ENCODE measurements at places on chromosomes 2 and 18.

DNA sequence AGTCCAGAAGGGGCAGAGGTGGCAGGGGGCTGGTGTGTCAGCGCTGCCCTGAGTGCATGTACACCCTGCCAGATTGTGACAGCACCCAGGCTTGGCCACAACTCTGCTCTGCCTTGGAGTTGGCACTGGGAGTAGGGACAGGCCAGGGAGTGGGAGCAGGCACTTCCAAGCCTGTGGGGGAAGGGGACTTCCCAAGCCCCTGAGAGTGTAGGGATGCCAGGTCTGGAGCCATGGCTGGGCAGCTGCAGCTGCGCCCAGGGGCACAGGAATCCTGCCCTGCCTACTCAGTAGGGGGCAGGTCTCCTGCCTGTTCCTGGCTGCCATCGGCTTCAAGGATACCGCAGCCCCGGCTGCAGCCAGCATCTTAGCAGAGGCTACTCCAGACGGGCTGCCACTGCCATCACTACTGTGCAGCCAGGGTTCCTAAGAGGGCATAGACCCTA, 109.4 kb downstream of the CALCRL start:
- DNase-seq, result no peak

DNA sequence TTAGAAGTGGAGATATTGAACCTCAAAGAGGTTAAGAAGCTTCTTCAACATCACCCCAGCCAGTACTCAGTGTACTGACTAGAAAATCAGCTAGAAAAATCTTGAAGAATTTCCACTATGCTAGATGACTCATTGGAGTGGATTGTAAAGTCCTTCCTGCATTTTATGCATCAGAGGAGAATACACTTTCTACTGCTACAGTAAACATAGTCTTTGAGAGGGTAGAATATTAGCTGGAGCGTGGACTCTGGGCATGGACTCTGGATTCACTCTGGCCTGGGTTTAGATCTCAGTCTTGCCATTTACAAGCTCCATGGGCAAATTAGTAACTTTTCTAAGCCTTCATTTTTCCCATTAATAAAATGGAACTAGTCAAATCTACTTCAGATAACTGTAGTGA, 215.9 kb downstream of the IRS1 start:
- DNase-seq, result no peak

DNA sequence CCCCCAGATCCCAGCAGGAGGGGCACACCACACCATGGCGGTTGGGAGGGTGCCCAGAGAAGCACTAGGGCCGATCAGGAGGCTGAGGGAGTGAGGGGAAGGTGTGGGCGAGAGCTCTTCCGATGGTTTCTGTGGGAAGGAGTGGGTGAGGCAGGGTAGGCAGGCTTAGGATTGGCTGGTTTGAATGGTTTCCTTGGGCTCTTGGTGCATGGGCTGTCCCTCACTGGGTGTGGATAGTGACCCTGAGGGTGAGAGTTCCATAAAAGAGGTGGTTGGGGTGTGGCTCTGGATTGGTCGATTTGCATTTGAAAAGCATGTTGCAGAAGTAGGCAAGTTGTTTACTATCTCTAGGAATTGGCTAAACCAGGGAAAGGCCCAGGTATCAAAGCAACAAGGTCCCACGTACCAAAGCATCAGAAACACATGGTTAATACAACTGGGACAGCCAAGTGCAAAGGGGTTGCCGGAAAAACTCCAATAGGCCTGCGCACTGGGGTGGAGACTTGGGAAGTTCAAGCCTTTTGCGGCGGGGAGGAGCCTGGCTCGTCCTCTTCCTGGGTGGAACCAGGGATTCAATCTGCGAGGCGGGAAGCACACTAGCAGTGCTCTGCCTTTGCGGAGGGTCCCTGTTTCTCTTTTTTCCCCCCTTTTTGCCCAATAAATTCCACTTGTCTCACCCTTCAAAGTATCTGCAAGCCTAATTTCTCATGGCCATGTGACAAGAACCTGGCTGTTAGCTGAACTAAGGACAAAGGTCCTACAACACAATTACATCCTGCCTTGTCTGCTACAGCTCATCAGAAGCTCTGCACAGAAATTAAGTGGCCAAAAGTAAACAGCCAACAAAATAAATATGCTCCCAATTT, 43.2 kb downstream of the IL1R2 start:
- DNase-seq, result no peak

- no peak for DNase-seq
Measured at GRCh38 chr2:230773039-230773773, 60.6 kb downstream of the CAB39 start.

- DNase-seq, result no peak
Measured at GRCh38 chr2:9547262-9547991, 8.2 kb downstream of the ADAM17 start.

GRCh38 chr2:12061286-12062052, 315.0 kb downstream of the LPIN1 start:
- no peak for DNase-seq

- no peak for DNase-seq
Measured at GRCh38 chr18:23324861-23325260, 128.2 kb upstream of the RIOK3 start.

- DNase-seq, result no peak
Measured at GRCh38 chr2:176642074-176642473, 372.8 kb downstream of the MTX2 start.

- no peak for DNase-seq
Measured at GRCh38 chr2:10792001-10792634, 20.5 kb downstream of the PDIA6 start.

- no peak for DNase-seq
Measured at GRCh38 chr2:112686348-112687217, 34.2 kb upstream of the NT5DC4 start.

DNA sequence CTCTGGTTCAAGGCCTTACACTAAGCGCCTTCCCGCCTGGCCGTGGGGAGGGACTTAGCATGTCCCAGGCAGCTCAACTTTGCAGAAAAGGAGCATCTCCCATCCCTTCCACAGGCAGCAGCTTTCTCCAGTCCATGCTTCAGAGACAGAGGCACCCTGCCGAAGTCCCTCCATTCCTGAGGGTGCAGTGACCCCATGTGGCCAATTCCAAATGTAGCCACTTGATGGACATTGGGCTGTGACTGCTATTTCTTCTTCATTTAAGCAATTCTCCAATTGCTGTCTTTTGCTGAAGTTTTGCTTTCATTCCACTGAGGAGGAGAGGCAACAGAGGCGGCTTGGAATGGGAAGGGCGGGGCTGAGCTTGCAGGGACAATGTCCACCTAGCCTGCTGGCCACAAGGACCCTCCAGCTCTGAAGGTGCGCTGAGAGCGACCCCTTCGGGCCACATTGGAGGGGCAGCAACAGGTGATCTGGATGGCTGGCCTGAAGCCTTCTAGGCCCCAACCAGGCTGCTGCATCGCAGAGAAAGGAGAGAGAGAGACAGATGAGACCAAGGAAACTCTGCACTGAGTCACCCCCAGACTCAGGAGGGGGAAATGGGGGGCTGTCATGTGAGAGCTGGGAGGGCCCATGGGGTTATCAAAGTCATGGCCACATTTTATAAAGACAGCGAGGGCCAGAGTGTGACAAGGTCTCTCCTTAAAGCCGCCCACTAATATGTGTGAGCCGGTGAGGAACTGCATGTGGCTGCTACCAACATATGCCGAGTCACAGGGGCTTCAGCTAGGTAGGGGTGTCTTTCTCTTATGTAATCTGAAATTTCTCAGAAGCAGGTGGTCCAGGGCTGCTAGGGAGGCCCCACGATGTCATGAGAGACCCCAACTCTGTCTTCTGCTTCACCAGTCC, 61.3 kb downstream of the LONRF2 start:
- DNase-seq, result no peak

- DNase-seq, result no peak
Measured at GRCh38 chr2:64313398-64313723, 140.6 kb upstream of the LGALSL start.

DNA sequence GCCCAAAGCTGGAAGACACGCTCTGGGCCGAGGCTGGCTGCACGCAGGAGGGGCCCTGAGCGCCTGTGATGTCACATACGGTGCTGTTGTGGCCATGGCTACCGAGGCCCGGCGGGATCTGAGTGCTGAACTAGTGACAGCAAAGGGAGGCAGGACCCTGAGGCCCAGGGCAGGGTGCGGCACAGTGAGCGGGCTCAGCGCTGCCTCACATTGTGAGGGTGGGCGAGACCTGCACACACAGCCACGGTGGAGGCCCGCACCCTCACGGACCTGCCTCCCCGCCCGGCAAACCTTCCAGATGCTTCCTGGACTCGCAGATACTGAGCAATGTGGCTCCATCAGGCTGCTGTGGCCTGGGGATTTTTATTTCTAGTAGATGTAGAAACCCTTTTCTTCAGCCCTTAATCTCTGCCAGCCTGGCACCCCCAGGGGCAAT, 133.8 kb upstream of the CTDP1 start:
- no peak for DNase-seq

- DNase-seq, result no peak
Measured at GRCh38 chr2:224442071-224442967, 40.4 kb upstream of the FAM124B start.

DNA sequence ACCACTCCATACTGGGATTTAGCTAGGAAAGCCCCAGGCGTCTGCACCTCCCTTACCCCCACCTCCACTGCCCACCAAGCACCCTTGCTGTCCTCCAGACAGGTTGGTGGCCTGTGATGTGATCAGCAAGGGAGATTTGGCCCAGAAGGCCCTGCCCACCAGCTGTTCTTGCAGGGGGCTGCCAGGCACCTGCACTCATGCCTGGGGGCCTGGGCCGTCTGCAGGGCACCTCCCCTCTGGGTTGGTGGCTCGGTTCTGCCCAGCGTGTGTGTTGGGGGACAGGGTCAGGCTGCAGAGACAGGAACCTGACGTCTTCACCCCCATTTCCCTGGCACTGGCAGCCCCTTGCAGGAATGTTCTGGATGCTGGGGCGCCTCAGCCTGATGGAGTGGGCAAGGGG, 5.8 kb downstream of the DNMT3A start:
- no peak for DNase-seq

DNA sequence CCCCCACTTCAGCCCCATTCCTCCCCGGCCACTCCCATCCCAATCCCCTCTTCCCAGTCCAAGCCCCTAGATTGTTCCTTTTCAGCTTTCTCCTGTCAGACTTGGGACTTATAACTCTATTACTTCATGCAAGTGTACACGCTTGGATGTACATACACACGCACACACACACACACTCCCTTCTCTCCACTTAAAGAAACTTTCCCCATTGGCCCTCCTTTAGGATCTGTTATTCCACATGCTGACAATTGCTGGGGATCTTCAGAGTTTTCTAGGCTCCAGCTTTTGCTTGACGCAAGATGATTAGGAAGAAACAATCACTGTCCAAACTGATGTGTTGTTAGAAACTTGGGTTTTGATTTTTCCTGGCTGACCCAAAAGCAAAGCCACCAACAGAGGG, 75.4 kb downstream of the CDK15 start:
- no peak for DNase-seq

- no peak for DNase-seq
Measured at GRCh38 chr2:24106786-24107185, 16.3 kb downstream of the PFN4 start.

DNA sequence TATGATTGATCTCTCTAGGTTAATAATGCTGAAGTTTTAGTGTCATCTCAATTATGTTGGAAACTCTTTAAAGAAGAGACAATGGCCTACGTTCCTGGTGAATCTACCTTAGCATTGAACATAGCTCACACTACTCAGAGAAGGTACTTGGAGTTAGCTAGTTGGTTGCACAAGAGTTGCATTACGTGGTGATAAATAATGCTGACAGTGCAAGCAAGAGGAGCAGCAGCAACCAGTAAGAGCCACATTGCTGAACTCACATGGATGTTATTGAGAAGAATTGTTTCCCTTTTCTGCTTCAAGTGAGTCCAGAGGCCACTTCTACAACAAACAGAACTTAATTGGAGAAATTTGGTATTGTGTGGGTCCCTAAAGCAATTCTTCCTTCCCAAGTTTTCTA, 737.1 kb downstream of the TDRD15 start:
- no peak for DNase-seq

- no peak for DNase-seq
Measured at GRCh38 chr2:186183406-186183805, 302.7 kb upstream of the ZC3H15 start.

- no peak for DNase-seq
Measured at GRCh38 chr2:133819906-133820305, 251.6 kb upstream of the NCKAP5 start.

DNA sequence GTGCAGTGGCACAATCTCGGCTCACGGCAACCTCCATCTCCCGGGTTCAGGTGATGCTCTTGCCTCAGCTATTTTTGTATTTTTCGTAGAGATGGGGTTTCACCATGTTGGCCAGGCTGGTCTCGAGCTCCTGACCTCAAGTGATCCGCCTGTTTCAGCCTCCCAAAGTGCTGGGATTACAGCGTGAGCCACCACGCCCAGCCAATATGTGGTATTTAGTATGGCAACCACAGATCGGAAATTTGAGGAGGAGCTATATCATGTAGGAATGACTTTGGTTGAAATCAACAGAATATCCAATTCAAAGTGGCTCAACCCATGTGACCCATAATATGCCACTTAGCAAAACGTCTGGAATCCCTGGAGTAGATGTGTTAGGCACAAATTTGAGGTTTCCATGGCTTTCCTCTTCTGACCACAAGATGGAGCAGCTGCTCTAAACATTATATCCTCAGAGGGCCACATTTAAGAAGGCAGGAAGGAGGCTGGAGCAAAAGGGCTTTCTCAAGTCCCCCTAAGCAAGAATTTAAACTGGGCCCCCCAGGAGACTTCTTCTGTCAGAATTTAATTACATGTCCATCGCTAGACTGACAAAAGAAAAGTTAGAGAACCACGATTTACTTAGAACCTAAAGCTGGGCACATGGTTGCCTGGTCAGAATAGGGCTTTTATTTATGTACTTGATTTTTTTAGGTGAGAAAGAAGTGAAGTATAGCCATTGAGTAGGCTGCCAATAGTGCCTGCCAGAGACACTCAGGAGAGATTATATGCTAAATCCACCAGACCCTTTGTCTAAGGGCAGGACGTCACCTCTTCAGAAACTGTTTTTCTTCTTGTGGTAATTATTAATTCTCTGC, 49.6 kb upstream of the ITSN2 start:
- DNase-seq, result no peak

GRCh38 chr2:70046534-70046933, 40.7 kb upstream of the PCBP1 start:
- no peak for DNase-seq

DNA sequence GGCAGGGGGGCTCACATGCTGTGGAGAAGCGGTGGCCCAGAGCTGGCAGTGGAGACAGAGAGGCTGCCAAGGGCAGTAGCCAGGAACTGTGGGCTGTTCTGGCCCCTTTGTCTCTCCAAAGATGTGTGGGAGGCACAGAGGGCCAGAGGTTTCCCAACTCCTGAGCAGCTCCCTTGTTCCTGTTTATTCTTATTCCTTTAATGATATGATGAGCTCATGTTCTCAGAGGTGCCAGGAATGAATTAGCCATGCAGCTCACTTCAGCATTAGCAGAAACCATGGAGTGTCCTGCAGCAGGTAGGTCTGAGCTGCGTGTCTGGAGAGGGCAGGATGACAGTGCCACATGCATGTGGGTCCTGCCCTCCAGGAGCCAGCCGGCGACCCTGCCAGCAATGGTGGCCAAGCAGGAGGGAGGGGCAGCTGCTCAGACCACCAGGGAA, 77.9 kb upstream of the FZD7 start:
- no peak for DNase-seq

DNA sequence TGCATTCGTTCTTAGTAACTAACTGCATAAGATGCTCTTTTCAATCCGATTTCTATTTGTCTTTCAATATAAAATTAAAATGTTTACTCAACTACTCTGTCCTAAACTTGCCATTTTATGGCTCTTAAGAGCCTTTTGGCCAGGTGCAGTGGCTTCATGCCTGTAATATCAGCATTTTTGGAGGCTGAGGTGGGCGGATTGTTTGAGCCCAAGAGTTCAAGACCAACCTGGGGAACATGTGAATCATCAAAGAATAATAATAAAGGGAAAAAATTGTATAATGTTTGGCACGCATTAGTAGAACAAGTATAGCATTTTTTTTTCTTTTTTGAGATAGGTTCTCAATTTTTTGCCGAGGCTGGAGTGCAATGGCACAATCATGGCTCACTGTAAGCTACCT, 92.5 kb downstream of the C2orf74 start:
- no peak for DNase-seq
